ENCODE measurements at places on chromosomes 16 and 17.

DNA sequence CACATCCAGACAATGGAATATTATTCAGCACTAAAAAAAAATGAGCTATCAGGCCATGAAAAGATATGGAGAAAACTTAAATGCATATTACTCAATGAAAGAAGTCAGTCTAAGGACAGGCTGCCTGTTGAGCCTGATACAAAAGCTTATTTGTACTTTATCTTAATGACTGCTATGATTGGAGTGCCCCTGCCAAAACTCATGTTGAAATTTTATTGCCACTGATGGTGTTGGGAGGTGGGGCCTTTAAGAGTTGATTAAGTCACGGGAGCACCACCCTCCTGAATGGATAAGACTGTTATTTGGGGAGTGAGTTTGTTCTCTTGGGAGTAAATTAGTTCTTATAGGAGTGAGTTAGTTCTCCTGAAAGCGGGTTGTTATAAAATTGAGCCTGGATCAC, 9.9 kb downstream of the C17orf67 start:
- DNase-seq: no peak

GRCh38 chr16:50305441-50306061, 39.2 kb downstream of the ADCY7 start:
- no peak for DNase-seq

DNA sequence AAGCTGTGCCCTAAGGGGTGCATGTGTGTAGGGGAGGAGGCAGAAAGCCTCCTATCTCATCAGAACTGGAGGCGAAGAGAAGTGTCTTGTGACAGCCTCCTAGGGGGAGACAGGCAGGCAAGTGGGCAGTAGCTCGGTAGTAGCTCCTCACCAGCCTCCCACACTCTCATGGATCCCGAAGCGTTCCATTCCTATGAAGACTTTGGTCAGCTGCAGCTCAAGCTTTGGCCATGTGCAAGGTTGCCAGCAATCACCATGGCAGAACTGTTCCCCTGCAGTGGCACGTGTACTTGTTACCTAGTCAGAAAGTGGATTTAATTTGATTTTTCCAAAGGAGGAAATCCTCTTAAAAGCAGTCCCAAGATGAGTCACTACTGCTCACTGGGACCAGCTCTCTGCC, 6.7 kb downstream of the MRPL58 start:
- DNase-seq: no peak

DNA sequence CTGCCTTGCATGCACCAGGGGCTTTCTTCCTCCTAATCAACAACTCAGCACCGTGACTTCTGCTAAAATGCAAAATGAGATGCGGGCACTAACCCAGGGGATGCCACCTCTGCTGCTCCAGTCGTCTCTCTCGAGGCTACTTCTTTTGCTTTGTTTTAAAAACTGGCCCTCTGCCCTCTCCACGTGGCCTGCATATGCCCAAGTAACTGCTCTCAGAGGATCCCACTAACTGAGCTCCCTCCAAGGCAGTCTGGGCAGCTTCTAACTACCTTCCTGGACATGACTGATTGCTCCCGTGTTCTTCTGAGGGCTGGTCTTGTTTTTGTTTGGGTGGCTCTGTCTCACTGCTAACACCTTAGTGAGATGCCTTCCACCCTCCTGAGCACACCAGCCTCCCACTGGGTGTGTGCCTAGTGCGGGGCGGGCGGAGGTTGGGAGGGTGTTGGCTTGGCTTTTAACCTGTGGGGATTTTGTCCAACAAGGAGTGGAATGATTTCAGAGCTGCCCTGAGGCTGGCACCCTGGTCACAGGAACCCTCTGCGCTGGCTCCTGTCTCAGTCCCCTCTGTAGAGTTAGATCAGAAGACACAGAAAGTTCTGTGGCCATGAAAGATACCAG, 8.9 kb upstream of the LGALS9 start:
- DNase-seq: no peak

DNA sequence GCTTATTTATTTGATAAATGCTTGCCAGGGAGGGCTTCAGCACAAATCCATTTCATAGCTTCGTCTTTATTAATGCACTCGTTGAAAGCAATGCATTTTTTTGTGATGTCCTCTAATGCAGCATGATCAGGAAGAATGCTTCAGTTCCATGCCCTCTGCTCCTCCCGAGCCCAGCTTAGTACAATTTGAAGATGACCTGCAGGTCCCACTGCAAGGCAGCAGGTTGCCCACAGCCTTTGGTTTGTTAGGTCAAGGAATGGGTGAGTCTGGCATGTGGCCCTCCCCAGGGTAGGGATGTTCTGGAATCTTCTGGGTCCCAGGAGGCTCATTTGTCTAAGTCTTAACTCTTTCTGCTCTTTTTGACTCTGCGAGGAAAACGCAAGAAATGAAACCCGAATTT, 49.4 kb upstream of the MARCHF10 start:
- no peak for DNase-seq

DNA sequence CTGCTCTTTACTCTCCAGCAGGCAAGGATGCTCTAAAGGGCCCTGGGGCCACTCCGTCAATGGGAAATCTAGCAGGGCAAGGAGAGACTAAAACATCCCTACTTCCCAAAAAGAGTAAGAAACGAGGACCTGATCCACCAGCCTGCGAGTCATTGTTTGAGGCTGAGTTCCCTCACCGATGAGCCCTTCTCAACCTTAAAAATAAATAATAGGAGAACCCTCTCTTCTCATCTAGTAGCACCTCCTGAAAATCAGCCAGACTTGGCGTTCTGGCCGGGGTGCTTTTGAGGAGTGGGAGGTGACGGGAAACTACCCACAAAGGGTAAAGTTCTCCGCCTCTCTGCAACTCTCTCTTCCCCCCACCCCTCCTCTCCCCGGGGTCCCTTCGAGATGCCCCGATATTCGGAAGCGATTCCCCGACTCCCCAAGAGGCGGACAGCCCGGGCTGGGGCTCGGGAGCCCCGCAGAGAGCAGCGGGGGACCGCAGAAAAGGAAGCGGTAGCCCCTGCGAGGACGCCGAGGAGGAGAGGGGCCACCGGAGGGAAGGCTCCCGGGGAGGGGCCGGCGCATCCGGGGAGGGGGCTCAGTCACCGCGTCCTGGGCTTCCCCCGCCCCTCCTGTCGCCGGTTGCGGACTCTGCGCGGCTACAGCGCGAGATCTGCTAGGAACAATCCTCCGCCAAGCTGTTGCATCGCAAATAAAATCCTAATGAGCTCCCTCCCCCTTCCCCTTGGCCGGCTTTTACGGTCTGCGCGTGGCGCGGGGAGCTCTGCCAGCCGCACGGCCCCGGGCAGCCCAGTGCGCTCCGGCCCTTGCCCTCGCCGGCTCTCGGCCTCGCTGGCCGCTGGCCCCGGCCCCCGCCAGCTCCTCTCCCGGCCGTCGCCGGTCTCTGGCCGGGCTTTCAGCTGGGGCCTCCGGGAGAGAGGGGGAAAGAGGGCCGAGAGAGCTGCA, 1.3 kb downstream of the HOXB9 start:
- no peak for DNase-seq

- no peak for DNase-seq
Observed at GRCh38 chr17:75067856-75068255, 19.9 kb upstream of the SLC16A5 start.

DNA sequence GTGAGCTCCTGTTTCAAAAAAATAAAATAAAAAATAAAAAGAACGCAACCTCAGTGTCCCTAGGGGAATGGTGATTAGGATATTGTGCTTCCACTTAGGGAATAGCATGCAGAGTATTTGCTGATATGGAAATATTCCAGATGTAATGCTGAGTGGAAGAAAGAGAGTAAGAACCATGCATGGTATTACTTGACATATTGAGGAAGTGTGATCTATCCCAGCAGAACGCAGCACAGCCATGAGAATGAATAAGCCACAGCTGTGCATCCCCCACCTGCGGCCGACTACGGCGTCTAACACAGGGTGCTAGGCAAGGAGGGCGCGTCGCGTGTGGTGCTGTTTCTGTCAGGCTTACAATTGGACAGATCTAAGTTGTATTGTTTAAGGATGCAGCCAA, 49.5 kb downstream of the FOXK2 start:
- DNase-seq: no peak

GRCh38 chr16:72244853-72245252, 72.9 kb upstream of the PMFBP1 start:
- no peak for DNase-seq

- DNase-seq: no peak
Observed at GRCh38 chr17:4715063-4715744, 4.8 kb downstream of the ARRB2 start.

GRCh38 chr16:55947366-55947765, 72.2 kb upstream of the CES5A start:
- no peak for DNase-seq

DNA sequence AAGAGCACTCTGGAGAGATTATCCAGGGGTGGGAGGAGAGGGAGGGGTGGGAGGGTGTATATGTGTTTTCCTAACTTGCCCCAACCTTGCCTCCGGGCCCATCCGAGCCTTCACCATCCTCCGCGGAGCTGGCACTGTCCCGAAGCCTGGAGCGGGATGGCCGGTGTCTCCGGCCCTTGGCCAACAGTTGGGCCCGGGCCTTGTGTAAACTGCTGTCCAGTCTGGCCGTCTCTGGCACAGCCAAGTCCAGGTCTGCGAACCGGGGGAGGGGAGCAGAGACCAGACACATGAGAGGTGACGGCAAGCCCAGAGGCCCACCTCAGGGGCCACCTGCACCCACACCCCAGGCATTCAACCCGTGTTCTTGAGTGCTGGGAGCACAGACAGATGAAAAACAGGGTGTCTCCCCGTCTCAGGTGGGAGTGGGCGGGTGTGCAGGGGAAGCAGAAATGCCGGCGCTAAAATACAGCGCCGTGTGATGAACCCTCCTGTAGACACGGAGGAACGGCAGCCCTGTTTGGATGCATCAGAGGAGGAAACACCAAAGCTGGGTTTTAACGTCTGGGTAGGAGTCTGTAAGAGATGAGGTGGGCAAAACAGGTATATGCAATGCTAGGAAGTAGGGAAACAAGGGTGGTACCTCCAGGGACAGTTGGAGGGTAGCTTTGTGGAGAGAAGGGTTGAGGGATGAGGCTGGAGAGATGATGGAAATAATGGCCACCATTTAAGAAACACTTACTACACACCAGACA, 11.7 kb downstream of the SAMD14 start:
- no peak for DNase-seq

GRCh38 chr17:29066047-29066446, 23.1 kb downstream of the PIPOX start:
- DNase-seq: no peak

- no peak for DNase-seq
Observed at GRCh38 chr16:2712546-2712945, 7.5 kb downstream of the PRSS27 start.

GRCh38 chr17:48612456-48612853, 1.6 kb upstream of the HOXB7 start:
- DNase-seq: no peak

DNA sequence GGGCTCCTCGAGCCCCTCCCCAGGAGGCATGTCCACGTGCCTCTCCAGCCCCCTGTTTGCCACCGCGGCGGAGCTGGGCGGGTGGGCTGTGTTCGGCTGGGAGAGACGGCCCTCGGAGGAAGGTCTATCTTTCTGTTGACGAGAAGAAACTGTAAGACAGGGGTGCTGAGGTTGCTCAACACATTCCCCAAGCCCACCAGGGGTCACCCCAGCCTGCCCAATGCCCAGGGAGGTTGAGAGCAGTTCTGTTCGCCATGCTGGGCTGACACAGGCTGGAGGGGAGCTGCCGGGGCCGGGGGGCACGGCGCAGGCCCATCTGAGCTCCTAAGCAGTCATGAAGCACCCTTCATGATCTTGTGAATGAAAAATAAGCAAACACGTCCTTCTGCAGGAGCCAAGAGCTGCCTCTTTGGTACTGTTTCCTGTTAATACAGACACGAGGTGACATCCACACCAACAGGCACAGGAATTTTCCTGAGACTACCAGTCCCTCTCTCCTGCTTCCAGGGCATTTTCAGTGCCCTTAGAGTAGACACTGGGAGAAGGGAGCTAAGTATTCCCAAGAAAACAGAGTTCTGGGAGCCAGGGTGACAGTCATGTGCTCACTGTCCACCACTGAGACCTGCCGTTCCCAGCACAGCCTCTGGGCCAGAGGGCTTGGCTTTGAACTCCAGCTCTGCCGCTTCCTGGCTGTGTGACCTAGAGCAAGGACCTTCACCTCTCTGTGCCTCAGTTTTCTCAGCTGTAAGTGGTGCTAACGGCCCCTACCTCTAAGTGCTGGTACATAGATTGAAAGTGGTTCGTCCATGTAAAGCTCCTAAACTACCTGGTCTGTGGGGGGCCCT, 9.2 kb downstream of the UBALD2 start:
- DNase-seq: no peak

Measured in amniotic stem cell (primary cell).